ENCODE measurements at places on chromosomes 3 and 15.

DNA sequence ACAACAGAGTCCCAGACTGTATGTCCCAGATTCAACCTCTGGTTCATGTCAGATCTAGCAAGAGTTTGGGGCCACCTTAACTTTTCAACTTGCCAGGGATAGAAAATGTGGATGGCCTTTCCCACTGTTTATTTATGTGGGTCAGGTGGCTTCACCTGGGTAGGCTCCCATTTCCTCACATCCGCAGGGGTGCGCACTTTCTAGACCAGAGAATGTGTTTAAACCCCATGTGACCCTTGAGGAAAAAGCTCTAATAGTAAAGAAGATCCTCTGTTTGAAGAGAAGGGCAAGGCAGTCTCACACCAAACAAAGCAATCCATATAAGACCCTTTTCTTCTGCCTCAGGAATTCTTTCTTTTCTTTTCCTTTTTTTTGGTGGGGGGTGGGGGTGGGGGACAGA lies 167.2 kb upstream of the TSC22D2 start:
- no peak for DNase-seq

DNA sequence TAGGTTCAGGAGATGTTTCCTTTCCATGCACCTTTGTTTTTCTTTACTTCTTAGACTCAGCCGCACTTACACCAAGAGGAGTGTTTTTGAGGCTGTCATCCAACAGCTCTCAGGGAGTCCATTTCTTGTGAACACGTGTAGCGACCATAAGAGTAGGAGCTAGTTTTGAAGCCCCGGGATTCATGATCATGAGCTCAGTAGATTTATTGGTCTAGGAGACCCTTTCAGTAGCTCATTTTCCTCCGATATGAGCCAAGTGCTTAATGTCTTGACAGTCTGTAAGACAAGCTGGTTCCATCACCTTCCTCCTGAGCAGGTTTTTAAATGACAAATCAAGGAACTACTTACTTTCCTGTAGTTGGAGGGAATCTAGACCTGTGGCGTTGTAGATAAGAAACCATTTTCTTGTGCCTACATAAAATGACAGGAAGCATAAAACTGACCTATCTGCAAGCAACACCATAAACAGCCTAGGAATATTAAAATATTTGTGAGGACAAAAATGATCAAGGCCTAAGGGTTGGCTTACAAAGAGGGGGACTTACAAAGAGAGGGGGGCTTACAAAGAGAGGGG lies 172.6 kb upstream of the BHLHE40 start:
- DNase-seq, result no peak

GRCh38 chr3:33773637-33774036 lies 24.8 kb upstream of the PDCD6IP start:
- DNase-seq, result no peak

GRCh38 chr3:58340594-58341244 lies 8.0 kb downstream of the PXK start:
- no peak for DNase-seq

GRCh38 chr15:55816017-55816416 lies 73.1 kb upstream of the PRTG start:
- no peak for DNase-seq

All from GM12865 (cell line).